Activated gamma-delta T cell (primary cell): ENCODE measurements at places on chromosomes 1 and 21.

DNA sequence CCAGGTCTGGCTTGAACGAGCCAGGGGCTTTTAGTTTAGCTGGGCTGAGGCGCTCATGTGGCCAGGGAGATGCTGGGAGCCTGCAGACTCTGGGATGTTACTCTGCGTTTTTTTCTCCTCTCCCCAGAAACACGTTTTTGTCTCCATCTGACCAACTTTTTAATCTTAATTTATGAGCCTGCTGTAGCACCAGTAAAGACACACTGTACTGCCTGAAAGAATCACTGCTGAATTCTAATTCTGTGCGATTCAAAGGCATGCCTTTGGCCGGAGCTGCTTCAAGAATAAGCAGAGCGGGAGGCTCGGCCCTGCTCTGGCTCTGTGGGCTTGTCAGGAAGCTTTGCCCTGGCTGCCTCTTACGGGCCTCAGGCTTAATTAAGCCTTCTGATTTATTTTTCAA, 129.5 kb downstream of the CAMTA1 start:
- DNase-seq: no peak

GRCh38 chr1:168365719-168366479, 85.2 kb downstream of the TBX19 start:
- no peak for DNase-seq

DNA sequence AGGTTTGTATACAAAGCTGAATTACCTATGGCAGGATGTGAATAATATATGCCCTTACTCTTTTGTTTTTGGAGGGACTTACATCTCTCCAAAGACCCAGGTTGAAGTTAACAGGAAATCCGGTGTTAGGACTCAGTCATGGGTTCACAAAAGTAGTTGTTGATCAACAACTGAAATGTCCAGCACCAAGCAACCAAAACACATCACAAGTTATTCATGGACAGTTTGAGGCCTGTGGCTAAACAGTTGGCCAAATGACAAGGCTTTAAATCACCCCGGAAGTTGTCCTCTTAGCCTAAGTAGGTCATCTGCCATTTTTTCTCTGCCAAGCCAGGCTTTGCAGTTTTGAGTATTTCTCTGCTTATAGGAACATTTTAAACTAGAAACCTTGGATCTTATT, 89.9 kb downstream of the CD247 start:
- no peak for DNase-seq

DNA sequence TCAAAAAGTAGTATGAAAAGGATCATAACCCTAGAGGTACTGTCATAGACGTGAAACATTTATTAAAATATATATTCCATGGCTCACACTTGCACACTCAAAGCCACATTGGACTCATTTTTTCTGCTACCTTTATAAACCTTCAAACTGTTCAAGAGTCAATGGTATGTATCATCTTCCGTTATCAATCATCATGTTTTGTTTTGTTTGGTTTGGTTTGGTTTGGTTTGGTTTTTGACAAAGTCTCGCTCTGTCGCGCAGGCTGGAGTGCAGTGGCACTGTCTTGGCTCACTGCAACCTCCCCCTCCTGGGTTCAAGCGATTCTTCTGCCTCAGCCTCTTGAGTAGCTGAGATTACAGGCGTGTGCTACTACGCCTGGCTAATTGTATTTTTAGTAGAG, 1.8 kb downstream of the IFNAR2 start:
- DNase-seq: no peak

GRCh38 chr1:154479764-154480421, 22.1 kb upstream of the TDRD10 start:
- no peak for DNase-seq

DNA sequence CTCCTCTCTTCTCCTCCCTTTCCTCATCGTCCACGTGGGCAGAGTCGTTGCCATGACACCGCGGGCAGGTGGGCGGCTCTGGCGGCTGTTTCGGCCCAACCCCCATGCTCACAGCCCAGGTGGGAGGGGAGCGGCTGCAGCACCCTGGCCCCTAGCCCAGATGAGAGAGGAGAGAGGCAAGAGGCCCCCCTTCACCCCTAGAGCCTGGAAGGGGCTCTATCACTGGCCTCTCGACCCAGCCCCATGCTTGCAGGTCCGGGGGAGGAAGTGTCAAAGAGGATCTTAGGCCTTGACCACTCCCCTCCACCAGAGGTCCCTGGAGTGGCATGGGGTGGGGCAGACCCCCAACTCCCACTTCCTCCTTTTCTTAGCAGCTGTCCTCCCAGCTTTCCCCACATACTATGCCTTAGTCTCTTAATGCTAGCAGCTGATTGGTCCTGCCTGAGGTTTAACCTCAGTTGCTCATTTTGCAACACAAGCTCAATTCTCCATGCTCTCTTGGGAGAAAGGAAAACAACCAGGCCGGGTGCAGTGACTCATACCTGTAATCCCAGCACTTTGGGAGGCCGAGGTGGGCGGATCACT, 10.4 kb downstream of the DLGAP3 start:
- DNase-seq: no peak

- no peak for DNase-seq
These were observed 54.2 kb upstream of the DNAJC6 start for GRCh38 chr1:65255035-65255655.

DNA sequence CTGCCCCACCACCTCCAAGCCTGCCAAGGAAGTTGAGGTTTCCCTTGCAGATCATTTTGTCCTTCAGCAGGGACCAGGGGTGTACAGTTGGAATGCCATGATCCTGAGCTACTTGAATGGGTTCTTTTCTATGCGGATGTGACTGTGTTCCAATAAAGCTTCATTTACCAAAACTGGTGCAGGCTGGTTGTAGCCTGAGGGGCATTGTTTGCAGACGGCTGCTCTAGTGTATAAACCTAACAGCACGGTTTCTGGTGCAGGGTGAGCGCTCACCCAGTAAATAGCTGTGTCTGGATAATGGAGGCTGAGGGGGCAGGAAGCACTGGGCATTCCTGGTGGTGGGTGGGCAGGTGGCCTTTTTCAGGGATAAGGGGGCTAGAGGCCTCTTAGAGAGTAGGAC, 72.7 kb upstream of the ACTL8 start:
- DNase-seq: no peak

- DNase-seq: no peak
These were observed 25.4 kb upstream of the CGN start for GRCh38 chr1:151485685-151486255.

- no peak for DNase-seq
These were observed 112.2 kb downstream of the ITSN1 start for GRCh38 chr21:33754481-33754880.

DNA sequence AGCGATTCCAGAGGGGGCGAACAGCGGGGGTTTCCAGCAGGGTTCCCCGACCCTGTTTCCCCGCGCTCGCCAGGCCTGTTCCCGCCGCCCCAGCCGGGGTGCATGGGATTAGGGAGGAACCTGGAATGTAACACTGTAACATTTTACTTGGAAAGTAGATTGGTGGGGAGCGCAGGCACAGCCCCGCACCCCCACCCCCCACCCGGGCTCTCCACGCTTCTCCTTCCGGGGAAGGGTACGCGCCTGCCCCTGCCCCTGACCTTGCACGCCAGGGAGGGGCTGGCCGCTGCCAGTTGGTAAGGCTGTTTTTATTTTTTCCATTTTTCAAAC, 427 bp downstream of the FAM3B start:
- no peak for DNase-seq

- no peak for DNase-seq
These were observed 53.2 kb downstream of the PTGS2 start for GRCh38 chr1:186627019-186627418.

DNA sequence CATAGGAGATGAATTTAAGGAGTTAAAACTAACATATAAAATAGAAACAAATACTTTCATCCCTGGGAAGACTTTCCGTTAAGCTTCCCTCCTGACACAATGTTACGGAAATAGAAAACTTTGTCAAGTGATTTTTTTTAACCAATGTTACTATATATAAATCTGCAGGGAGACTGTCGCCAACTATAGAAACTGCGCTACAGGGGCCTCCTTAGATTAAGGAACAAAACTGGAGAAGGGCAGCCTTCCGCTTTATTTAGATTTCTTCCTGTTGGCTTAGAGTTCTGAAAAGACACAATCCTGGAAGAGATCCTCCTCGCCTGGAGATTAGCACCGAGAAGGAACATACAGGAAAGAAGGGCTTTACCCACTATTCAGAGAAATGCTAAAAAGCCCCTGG, 1.5 kb downstream of the MGST3 start:
- no peak for DNase-seq

- DNase-seq: no peak
These were observed 107.9 kb downstream of the SUSD4 start for GRCh38 chr1:223256034-223256433.

- no peak for DNase-seq
These were observed 15.4 kb upstream of the MEX3A start for GRCh38 chr1:156097499-156098178.

GRCh38 chr1:39650431-39650830, 11.0 kb upstream of the HEYL start:
- no peak for DNase-seq

DNA sequence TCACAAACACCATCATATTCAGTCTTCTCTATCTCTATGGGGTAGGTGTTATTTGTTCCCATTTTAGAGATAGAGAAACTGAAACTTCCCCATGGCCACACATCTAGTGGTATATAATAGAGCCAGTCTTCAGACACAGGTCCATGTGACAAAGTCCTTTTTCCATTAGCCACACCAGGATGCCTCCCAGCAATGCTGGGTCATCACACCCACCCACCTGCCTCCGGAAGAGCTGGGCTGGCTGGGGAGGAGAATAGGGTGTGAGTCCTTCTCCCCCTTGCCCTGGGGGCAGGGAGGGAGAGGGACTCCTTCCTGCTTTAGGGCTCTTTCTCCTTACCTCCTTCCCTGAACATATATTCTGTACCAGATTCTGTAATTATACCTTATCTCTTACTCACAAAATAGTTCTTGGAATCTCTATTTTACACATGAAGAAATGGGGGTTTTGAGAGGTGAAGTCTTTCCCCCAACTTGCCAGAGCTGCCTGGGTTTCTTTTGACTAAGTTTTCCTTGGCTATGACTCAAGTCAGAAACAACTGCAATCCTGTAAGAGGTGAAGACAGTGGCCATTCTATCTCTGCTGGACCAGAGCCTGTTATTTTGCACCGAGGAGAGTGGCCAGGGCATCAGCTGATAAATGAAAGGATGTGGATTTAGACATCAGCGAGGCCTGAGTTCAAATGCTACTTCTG, 30.0 kb downstream of the SOX13 start:
- no peak for DNase-seq

DNA sequence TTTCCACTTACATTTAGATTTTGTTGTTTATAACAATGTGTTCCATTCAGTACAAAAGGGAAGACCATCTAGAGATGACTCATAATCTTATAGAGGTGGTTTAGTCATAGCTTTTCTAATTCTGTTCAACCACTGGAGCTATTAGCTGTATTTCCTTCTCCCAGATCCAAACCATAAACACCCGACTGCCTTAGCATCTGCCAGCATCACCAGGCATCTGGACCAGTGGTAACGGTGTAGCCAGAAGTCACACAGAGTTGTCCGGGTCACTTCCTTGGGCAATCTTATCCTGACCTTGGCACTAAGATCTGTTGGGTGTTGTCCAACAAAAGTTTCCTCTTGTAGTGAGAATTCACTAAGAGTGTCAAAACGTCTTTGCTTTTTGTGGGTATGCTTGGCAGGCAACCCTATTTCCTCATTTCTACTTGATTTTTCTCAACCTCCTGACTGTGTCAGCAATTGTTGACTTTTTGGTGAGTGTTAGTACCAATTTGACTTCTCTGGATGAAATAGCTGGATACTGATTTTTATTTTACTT, 372.1 kb upstream of the B3GALT2 start:
- no peak for DNase-seq

- no peak for DNase-seq
These were observed 61.9 kb downstream of the SYF2 start for GRCh38 chr1:25170439-25170838.

GRCh38 chr1:214717351-214717750, 114.4 kb downstream of the CENPF start:
- no peak for DNase-seq

DNA sequence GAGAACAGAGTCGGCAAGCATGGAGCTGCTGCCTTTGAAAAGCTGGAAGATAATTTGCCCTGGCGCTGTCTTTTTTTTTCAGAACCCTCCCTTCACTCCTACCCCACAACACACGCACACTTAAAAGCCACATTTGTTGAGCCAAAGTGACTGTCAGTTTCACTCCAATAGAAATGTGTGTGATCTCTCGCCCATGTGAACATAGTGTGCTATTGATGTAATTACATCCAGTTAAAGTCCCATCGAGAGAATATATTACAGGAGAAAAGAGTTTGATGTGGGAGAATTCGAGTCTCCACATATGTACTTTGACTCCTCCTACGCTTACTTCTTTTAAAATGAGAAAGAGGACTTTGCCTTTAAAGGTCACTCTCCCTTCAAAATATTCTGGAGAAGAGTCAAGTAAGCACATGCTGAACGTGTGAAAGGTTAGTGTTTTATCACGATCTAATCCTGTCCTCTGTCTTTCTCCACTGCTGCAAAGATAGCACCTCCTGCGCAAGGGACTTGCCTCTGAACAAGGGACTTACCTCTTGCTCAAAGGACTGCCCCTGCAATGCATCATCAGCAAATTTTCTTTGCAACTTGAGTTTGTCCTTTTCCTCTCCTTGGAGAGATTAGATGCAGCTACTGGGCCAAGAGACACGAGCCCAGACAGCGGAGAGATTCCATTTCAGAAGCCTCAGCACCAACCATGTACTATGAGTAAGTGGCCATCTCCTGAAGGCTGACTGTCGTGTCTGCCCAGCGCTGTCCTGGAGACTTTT, 613.9 kb downstream of the PTPRU start:
- no peak for DNase-seq

DNA sequence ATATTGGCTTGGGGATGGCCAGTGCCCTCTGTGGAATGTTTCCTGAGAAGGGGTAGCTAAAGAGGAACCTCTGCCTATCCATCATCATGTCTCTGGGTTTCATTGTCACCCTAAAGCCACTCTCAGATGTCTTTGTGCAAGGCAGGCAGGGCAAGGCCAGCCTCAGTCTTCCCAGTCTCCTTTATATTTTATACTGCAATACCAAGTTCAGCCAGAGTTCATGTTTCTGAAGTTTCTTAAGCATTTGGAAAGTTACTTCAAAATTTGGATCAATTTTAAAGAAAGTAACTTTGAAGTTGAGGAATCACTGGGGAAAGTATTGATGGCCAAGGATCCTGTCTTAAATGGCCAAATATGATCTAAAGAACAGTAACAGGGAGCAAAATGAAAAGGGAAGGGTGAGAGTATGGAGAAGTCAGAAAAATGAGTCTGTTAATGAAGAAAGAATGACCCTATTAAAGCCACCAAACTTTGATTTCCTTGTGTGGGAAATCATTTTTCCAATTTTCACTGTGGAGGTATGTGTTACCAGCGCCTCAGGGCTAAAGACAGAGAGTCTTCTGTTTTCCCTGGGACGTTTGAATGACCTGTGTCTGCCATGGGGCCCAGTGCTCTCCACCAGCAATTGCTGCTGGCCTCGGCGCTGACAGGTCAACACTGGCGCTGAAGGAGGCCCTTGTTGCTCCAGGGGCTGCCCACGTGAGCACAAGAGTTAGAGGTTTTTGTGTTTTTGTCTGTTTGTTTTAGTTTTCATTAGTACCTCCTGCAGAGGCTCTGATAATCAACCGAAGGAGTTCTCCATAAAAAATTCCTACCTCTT, 93.9 kb downstream of the ATP5PO start:
- DNase-seq: no peak

GRCh38 chr1:93301131-93301530, 44.6 kb upstream of the DR1 start:
- no peak for DNase-seq

- DNase-seq: no peak
These were observed 2.4 kb downstream of the QSOX1 start for GRCh38 chr1:180157108-180157507.

GRCh38 chr1:35633547-35633946, 7.8 kb downstream of the PSMB2 start:
- no peak for DNase-seq

- no peak for DNase-seq
These were observed 41.8 kb upstream of the ATF3 start for GRCh38 chr1:212566522-212567479.
